ENCODE measurements at places on chromosomes 7 and 10.

DNA sequence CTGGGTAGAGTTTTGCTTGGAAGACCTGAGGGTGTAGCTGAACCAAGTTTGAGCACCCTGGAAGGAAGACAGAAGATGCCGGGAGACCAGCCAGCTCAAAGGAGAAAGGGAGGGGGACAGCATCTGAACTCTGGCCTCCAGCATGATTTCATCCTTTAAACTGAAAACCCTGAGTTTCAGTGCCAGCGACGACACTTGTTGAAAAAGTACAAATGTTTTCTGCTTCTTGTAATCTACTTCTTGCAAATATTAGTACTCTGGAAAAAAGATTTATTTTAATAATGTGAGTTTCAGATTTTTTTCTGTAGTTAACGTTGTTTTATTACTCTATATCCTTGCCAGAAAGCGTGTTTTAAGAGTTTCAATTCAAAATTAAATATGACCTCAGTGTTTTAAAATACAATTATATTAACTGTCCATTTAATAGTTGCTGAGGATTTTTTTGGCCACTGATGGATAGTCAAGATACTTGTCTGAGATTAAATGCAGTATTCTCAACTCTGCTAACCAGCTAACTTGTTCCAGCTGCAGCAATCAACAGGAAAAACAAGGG lies 227.7 kb downstream of the MGMT start:
- DNase-seq, result no peak

- DNase-seq, result no peak
These were observed 3.0 kb upstream of the FGF8 start for GRCh38 chr10:101778781-101779543.

DNA sequence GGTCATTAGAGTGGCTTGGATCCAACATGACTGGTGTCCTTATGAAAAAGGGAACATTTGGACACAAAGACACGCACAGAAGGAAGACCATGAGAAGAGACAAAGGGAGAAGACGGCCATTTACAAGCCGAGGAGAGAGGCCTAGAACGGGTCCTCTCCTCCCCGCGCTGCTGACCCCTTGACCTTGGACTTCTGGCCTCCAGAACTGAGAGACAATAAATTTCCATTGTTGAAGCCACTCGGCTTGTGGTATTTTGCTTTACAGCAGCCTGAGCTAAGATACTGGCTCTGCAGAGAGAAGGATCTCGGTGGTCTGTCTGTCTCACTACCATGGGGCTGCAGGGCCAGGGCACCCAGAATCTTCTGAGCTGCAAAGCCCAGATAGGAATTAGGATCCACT lies 38.1 kb upstream of the ECHDC3 start:
- no peak for DNase-seq

DNA sequence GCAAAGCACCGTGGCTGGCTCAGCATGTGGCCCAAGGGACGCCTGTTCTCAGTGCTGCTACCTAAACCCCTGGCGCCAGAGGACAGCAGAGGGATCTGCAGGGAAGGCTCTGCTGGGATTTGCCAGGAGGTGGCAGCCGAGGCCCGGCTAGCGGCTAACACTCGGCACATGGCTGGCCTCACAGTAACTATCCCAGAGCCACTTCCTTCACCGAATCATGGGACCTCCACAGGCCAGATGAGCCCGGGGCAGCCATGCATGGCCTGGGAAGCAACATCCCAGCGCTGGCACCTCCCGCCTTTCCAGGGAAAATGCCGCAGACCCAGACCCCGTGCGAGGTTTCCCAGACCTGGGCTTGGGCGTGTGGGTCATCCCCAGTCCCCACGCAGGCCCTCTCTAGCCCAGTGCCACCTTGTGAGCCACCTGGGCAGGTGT lies 36.4 kb downstream of the DPYSL4 start:
- DNase-seq, result peak; percentile 89

- no peak for DNase-seq
These were observed 12.9 kb downstream of the ZYX start for GRCh38 chr7:143394068-143394467.

GRCh38 chr10:78861529-78862327 lies 207.0 kb upstream of the ZMIZ1 start:
- DNase-seq, result no peak

DNA sequence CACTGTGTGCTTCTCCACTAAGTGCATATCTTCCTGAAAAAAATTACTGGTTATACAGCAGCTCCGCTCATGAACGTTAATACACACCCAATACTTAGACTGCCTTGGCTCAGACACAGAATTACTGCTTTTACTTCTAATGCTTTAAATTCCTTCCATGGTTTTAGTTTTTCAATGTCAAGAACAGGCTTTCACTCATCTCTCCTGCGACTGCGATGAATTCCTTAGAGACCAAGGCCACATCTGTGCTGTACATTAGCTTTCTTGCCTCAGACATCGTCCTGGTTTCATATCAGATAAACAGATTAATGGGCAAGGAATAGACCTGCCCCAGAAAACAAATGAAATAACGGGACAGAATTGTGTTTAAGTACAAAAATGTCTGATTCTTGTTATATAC lies 120.2 kb downstream of the CYP26A1 start:
- no peak for DNase-seq

DNA sequence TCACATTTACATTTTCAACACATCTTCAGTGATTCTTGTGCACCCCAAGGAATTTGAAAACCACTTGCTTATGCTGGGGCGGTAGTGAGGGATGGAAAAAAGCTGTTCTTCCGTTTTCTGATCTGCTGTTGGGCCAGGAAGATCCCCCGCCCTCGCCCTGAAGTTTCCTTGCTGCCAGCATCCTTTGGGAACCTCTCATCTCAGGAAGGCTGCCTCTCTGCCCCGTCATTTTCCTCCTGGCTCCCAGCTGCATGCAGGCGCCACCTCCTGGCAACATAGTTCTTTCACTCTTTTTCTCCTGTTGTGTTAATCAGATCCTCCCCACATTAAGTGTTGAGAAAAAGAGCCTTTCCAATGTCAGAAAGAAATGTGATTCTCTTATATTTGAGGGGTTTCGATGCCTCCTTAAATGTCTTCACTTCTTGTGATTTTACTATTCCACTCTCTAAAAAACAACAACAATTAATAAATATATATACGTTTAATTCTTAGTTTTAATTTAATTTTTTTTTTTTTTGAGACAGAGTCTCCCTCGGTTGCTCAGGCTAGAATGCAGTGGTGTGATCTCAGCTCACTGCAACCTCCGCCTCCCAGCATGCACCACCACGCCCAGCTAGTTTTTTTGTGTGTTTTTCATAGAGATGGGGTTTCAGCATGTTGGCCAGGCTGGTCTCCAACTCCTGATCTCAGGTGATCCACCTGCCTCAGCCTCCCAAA lies 122.9 kb downstream of the RALA start:
- DNase-seq, result peak; percentile 71

GRCh38 chr7:2757904-2758672 lies 70.1 kb downstream of the AMZ1 start:
- no peak for DNase-seq

DNA sequence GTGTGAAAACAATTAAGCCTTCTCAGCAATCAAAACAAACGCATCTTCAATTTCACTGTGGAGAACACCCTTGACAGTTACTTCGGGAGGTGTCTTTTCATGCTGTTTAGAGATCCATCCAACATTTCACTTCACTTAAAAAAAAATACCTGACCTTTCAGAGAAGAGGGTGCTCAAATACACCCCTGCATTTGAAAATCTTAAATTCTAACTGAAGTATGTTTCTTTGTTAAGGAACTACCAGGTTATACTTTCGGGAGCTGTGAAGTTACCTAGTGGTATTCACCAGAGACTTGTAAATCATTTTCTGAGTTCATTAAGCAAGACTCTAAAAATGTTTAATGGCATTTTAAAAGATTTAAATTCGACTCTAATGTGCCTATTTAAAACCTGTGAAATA lies 38.8 kb downstream of the CNPY1 start:
- DNase-seq, result no peak

GRCh38 chr7:68642727-68643126 lies 955.5 kb upstream of the AUTS2 start:
- no peak for DNase-seq

GRCh38 chr7:37265006-37265405 lies 183.7 kb downstream of the ELMO1 start:
- DNase-seq, result no peak

- no peak for DNase-seq
These were observed 132.0 kb downstream of the RELN start for GRCh38 chr7:103857435-103857834.

GRCh38 chr10:14543904-14544210 lies 213.1 kb upstream of the FRMD4A start:
- DNase-seq, result no peak

- DNase-seq, result no peak
These were observed 6.2 kb downstream of the ATP6V0E2 start for GRCh38 chr7:149879766-149880637.

DNA sequence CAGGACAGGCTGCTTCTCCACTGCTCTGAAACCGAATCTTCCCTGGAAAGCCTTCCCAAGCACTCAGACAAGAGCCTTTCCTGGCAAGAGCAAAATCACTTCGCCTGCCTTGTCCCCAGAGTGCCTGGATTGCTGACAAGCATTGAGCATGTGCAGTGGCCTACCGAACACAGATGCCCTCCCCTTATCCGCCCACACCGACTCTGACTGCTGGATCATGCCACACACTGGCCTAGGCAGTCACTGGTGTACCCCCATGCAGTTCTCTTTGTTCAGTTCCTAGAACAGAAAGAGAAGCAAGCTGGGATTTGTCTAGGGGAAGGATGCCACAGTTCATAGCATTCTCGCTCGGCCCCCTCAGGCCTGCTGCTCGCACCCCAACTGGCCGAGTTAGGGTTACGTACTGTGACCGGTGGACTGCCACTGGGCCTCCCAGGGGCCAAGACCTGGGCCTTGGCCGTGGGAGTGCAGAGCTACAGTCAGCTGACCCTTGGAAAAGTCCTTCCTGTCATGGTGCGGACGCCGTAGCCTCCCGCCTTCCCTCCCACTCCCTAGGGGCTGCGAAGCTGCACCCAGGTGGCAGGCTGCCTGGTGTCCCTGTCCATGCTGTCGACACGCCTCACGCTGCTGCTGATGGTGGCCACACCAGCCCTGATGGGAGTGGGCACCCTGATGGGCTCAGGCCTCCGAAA lies 6.9 kb downstream of the ABCB8 start:
- no peak for DNase-seq

GRCh38 chr10:13587391-13587790 lies 626 bp downstream of the PRPF18 start:
- no peak for DNase-seq

- no peak for DNase-seq
These were observed 573 bp downstream of the BLVRA start for GRCh38 chr7:43758822-43759683.

- DNase-seq, result no peak
These were observed 27.1 kb upstream of the GPAM start for GRCh38 chr10:112210666-112211065.

DNA sequence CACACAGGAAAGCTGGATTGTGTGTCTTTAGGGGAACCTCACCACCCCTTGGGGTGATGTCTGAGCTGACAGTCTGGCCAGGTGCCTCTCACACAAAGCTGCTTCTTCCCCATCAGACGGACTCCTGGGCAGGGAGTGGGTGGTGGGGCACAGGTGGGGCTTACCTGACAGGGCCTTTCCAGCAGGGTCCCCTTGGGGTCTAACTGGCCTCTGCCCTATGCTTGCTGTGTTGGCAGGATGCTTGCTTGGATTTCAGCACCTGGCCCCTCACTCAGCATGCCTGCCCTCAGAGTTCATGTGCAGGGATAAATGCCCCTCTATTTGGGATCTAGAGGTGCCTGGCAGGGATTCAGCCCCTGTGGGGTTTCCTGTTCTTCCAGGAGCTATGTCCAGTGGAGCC lies 496.9 kb upstream of the ZMIZ1 start:
- no peak for DNase-seq

DNA sequence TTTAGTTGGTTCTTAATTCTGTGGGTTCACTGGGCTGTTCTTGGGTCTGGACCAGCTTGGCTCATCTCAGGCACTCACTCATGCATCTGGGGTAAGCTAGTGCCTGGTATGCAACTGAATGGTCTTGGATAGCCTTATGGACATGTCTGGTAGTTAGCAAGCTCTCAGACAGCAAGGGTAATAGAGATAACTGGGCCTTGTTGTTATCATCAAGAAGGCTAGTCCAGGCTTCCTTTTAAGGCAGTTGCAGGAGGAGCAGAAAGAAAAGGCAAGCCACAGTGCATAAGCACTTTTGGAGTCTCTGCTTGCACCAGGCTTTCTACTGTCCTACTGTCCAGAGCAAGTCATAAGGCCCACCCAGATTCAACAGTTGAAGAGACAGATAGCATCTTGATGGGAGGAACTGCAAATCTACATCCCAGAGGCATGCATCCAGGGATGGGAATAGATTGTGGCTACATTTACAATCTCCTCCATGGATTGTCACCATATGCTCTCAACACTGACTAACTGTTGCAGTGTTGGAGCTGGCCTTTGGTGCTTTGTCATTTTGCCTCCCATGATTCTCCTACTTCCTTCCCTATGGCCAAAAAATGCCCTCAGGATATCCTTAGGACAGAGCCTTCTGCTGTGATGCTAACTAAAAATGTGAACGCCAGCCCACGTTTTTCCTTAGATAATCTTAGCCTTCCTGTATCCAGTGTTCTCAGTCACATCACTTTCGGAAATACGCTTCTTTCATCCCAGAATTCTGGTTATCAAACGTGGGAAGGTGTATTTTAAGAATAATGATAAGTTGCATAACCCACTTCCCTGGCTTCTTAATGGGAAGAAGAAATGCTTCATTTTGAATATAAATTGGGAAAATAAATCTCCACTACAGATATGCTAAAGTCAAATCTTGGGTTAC lies 3.6 kb downstream of the GIMAP4 start:
- no peak for DNase-seq

DNA sequence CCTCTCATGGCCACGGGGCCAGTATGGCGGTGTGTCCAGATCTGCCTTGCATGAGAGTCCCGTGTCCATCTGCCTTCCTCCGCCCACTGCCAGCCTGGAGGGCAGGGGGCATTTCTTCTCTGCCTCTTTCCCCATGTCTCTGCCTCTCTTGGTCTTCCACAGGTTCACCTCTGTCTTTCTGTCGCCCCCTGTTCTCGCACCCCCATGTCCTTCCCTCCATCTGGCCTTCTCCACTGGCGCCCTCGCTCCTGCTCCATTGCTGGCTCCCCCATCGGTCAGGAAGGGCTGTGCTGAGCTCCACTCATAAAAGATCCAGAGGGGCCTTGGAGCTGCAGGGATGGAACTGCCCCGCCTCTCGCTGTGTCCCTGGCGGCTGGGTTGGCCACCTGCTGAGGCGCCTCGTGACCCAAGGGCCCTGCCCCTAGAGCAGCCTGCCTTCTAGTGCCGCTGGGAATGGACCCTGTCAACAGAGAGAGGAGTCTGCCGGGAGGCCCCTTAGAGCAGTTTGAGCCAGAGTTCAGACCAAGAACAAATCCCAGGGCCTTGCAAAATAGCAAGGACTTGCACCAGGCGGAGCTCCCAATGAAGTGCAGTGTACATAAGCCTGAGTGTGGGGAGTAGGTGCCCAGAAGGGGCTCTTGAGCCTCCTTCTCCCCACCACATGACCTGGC lies 42.0 kb downstream of the GOLGA7B start:
- DNase-seq, result no peak

Measured in dorsolateral prefrontal cortex (tissue), 122 donors.